ENCODE measurements at places on chromosomes 11 and 22. TPM values are rescaled to one million over a fixed set of nuclear protein-coding genes. Genes with fewer than 3 reads are reported as not detected.

Gene TCN1
- total RNA-seq = not detected

Gene PLAAT2
- total RNA-seq = not detected

Gene OR6T1
- not detected for total RNA-seq

Gene MUC5B
- total RNA-seq = not detected

Gene PHOX2A
- total RNA-seq = not detected

Gene CRKL
- total RNA-seq = 51.5 TPM

Gene CCDC87
- 0.52 TPM for total RNA-seq

GRCh38 chr11:1652026-1652425 lies 22.5 kb downstream of the KRTAP5-5 start:
- DNase-seq = no peak
- no peaks in the 10 kb centered on the region for H3K4me1 ChIP-seq
- H3K4me3 ChIP-seq = no peak overlapping the region
- H3K36me3 ChIP-seq = no peaks in the 10 kb centered on the region

- peaks cover 32% of the 10 kb centered on the region for H3K27me3 ChIP-seq
- H3K36me3 ChIP-seq = no peaks in the 10 kb centered on the region
- H3K4me3 ChIP-seq = no peak overlapping the region
- H3K4me1 ChIP-seq = peaks cover 18% of the 10 kb centered on the region
Measured at GRCh38 chr11:46336563-46337180, 10.6 kb upstream of the DGKZ start.

DNA sequence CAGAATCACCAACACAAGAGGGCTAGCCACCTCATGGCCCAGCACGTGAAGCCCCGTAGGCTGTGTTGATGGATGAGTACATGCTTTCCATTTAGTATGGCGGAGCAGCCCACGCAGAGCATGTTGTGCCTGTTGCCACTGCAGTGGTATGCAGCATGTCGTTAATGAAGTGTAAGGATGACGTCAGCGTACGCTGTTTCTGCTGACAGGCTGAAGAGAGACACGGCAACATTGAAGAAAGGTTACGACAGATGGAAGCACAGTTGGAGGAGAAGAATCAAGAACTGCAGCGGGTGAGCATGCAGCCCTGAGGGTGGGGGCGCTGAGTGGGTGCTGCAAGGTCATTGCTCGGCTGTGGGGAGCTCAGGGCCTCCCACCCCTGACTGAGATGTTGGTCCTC lies 62.8 kb downstream of the PPFIA1 start:
- peaks cover 44% of the 10 kb centered on the region for H3K36me3 ChIP-seq
- H3K4me1 ChIP-seq = peaks cover 8% of the 10 kb centered on the region
- no peak for DNase-seq
- no peaks in the 10 kb centered on the region for H3K27me3 ChIP-seq
- H3K4me3 ChIP-seq = no peak overlapping the region

DNA sequence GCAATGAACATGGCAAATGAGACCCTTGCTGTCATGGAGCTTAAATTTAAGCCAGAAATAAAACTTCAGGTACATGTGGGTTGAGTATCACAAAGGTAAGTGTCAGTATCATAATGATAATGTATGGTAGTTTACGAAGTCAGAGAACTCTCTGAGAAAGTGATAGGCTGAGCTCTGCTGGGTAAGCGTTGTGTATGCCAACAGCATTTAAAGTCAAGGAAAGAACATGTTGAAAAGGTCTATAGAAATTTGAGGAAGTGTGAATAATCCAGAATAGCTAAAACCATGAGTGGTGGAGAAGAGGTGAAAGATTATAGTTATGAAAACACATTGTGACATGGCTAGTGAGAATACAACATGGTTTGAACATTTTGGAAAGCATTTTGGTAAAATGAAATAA lies 17.4 kb upstream of the CTSC start:
- peaks cover 42% of the 10 kb centered on the region for H3K4me1 ChIP-seq
- no peak overlapping the region for H3K4me3 ChIP-seq
- no peaks in the 10 kb centered on the region for H3K27me3 ChIP-seq
- no peak for DNase-seq

DNA sequence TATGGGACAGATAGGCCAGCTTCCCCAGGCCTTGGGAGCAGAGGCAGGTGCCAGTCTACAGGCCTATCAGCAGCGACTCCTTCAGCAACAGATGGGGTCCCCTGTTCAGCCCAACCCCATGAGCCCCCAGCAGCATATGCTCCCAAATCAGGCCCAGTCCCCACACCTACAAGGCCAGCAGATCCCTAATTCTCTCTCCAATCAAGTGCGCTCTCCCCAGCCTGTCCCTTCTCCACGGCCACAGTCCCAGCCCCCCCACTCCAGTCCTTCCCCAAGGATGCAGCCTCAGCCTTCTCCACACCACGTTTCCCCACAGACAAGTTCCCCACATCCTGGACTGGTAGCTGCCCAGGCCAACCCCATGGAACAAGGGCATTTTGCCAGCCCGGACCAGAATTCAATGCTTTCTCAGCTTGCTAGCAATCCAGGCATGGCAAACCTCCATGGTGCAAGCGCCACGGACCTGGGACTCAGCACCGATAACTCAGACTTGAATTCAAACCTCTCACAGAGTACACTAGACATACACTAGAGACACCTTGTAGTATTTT lies 26.6 kb upstream of the L3MBTL2 start:
- peaks cover 35% of the 10 kb centered on the region for H3K4me1 ChIP-seq
- H3K36me3 ChIP-seq = peaks cover 47% of the 10 kb centered on the region
- no peak overlapping the region for H3K4me3 ChIP-seq
- DNase-seq = no peak
- H3K27me3 ChIP-seq = peaks cover 16% of the 10 kb centered on the region

DNA sequence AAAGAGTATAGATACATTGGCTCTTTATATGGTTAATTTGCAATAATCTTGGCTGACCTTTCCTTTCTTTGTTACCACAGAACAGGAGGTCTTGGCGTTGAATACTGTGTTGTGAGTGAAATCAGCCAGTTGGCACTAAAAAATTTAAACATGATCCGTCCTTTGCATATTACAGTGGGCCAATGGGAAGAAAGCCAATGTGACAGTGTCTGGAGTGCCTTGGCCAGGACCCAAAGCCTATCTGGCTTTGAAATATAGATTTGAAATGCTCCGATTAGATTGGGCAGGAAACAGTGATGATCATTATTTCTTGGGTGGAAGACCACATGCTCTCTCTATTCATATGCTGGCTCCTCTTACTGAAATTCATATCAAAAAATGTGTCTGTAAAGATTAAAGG lies 339.6 kb upstream of the ANO3 start:
- no peak for DNase-seq
- H3K27ac ChIP-seq = no peak overlapping the region
- H3K36me3 ChIP-seq = no peaks in the 10 kb centered on the region

DNA sequence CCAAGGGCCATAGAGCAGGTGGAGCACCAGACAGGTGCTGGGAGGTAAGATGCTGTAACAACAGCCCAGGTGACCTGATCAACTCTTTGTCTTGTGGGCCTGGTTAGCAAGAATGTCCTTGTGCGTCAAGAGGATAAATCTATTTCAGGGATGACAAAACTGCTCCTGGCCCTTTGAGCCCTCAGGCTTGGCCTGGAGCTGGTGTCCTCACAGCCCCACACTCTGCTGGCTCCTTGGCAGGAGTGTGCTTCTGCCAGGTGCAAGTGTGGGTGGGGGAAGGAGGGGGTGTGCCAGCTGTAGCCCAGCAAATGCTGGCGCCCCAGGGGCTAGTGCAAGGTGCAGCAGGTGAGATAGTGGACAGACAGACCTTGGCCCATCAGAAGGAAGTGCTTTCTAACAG lies 19.5 kb downstream of the AMPD3 start:
- H3K36me3 ChIP-seq = peaks cover 11% of the 10 kb centered on the region
- peaks cover 6% of the 10 kb centered on the region for H3K4me1 ChIP-seq
- no peak overlapping the region for H3K4me3 ChIP-seq
- no peak overlapping the region for H3K27ac ChIP-seq

DNA sequence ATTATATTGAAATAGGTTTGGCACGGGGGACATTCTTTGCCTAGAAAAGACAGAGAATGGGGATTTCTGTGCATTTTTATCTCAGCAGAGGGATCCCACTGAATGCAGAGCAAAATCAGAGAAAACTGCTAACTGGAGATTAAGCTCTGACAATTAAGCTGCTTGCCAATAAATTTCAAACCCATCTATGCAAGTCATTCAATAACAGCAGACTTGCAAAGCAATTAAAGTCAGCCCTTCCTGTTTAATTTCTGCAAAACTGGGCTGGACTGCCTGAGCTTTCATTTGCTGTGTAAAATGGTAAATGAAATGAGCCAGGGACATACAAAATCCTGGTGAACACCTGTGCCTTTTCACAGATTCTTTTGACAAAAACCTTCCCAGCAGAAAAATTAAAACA lies 1273.9 kb upstream of the CNTN5 start:
- H3K4me3 ChIP-seq = no peak overlapping the region
- no peaks in the 10 kb centered on the region for H3K27me3 ChIP-seq
- DNase-seq = no peak
- peaks cover 13% of the 10 kb centered on the region for H3K4me1 ChIP-seq
- no peak overlapping the region for H3K27ac ChIP-seq
- H3K36me3 ChIP-seq = peaks cover 26% of the 10 kb centered on the region

DNA sequence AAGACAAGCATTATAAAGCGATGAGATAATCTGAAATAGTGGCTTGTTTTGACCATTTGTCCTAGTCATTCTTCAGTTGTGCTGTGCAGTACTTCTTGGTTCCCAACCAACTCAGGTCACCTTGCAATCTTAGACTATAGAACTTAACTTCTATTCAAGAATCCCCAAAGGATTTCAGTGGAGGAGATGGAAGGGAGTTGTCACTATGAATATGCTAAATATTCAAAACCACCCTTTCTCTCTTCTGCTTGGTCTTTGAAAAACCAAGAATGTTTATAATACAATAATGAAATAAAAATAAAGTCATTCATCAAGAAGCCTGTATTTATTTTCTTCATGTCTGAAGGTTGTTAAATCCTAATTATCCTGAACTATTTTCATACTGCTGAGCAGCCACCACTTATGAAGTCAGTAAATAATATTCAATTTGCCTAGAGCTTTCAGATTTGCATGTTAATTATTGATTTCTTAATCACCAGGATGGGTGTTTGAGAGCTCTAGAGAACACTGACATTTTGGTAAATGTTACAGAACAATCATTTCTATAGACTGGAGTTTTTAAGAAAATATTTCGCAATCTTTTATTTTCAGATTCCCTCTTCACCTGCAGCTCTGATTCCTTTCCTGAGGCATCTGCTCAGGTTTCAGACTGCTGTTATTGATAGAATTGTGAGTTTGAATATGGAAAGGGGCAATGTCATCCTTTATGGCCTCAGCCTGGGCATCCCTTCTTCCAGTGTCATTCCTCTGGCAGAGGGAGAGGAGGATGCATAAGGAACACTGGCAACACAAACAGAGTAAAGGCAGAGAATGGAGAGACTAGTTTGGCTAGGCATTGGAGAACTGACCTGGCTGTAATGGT lies 91.5 kb upstream of the USP47 start:
- peaks cover 31% of the 10 kb centered on the region for H3K4me1 ChIP-seq
- H3K27me3 ChIP-seq = peaks cover 10% of the 10 kb centered on the region
- peaks cover 8% of the 10 kb centered on the region for H3K36me3 ChIP-seq
- no peak overlapping the region for H3K4me3 ChIP-seq
- H3K27ac ChIP-seq = no peak overlapping the region
- DNase-seq = no peak

DNA sequence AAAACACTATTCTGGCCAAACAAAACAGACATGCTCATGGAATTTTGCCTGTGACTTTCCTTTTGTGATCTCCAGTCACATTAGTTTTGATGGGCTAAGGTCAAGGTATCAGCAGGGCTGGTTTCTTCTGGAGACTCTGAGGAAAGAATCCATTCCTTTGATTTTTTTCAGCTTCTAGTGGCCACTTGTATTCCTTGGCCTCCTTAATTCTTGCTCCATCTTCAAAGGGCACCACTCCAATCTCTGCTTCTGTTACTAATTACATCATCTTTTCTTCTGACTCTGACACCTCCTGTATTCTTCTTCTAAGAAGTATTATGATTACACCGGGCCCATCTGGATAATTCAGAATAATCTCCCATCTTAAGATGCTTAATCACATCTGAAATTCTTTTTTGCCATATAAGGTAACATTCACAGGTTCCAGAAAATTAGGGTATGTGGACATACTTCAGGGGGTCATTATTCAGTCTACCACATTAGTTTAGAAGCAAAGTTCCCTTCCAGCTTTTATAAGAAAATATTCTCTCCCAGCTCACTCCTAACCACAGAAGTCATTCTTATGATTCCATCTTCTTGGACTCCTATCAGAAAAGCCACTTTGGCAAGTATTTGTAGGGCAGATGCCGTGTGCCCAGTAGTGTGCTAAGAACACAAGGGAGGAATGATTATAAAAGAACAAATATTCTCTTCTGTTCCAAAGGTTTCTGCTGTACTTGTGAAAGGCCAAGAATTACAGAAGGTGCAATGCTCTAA lies 56.4 kb upstream of the FSHB start:
- H3K4me3 ChIP-seq = no peak overlapping the region
- DNase-seq = no peak
- H3K36me3 ChIP-seq = no peaks in the 10 kb centered on the region
- no peaks in the 10 kb centered on the region for H3K4me1 ChIP-seq

DNA sequence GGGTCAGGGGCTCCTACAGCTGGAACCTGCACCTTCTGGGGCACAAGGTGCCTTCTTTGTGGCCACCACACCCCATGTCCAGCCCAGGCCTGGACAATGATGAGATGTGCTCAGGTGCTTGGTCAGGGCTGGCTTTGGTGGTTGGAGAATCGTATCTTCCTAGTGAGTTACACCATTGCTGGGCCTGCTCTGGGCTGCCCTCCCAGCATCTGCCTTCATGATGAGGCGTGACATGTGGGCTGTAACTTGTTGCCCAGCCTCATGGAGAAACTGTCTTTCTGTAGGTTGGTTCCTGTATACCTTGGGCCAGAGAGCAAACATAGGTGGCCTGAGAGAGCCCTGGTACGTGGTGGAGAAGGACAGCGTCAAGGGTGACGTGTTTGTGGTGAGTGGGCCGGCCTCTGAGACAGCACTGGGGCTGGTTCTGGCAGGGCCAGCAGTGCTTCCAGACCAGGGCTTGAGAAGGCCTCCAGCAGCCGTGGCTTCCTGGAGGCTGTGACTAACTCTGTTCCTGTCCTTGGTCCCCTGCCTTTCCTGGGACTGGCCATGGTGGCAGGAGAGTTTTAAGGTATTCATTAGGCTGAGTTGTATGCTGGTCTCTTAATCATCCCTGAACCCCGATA lies 18.1 kb downstream of the TRMU start:
- no peak overlapping the region for H3K4me3 ChIP-seq
- H3K27me3 ChIP-seq = peaks cover 4% of the 10 kb centered on the region
- peak overlapping the region; percentile 17 for H3K27ac ChIP-seq
- no peak for DNase-seq
- H3K36me3 ChIP-seq = peaks cover 18% of the 10 kb centered on the region

GRCh38 chr22:43827926-43828724 lies 16.0 kb upstream of the EFCAB6 start:
- DNase-seq = no peak
- H3K27ac ChIP-seq = no peak overlapping the region
- peaks cover 25% of the 10 kb centered on the region for H3K4me1 ChIP-seq
- no peak overlapping the region for H3K4me3 ChIP-seq
- no peaks in the 10 kb centered on the region for H3K36me3 ChIP-seq
- H3K27me3 ChIP-seq = peaks cover 15% of the 10 kb centered on the region

DNA sequence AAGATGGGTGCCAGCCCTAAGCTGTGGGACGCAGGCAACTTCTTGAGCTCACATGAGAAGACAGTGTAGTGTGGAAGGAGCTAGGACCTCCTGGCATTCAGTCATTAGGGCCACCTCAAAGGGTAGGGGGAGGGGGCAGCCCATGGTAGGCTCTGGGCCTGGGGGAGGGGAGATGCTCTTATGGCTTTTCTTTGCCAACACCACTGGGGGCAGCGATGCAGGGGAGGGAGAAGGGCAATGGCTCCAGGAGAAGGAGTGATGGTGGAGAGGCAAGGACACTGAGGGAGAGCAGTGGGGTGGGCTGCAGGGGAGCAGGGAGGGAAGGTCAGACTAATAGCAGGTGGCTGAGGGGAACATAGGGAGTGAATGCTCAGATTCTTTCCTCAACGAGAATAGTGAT lies 63.3 kb upstream of the SUSD2 start:
- no peaks in the 10 kb centered on the region for H3K4me1 ChIP-seq
- peaks cover 13% of the 10 kb centered on the region for H3K36me3 ChIP-seq

Measured in HFFc6 (cell line).